ENCODE measurements at places on chromosomes 7 and 10. TPM values are rescaled to one million over a fixed set of nuclear protein-coding genes. Genes with fewer than 3 reads are reported as not detected.

DNA sequence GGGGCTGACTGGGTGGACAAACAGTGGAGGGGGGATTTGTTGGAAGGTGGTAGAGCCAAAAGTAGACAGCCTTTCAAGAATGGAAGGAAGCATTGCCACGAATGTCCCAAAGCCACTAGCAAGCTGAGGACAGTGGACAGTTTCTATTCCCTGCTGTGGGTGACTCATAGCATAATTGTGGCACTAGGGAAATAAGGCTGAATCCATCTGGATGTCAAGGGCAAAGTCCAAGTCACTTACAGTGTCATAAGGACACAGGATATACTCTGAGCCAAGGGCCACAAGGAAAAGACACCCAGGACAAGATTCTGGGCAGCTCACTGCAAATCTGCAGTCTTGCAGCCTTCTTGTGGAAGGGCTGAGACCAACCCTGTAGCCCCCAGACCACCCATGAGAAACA is 79.7 kb downstream of the FRMPD2 start:
- H3K36me3 ChIP-seq = peaks cover 2% of the 10 kb centered on the region
- no peaks in the 10 kb centered on the region for H3K27me3 ChIP-seq
- H3K4me1 ChIP-seq = peaks cover 2% of the 10 kb centered on the region
- no peak overlapping the region for H3K4me3 ChIP-seq
- H3K27ac ChIP-seq = no peak overlapping the region

DNA sequence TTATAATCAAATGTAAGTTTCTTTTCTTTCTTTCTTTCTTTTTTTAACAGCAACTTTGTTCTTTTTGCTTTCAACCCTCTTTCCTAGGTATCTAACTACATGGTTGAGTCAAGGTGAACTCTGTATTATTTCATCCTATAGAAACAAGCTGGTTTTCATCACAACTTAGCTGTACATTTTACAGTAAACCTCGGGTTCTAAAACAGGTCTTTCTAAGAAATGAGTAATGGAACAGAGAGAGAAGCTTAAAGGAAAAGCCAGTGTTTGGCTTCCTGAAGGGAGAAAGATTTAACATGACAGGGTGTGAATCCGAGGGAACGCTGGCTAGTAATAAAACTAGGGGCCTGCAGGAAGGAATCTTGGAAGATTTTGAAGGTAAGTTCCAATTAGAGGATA is 143.4 kb upstream of the ITGB1 start:
- peaks cover 3% of the 10 kb centered on the region for H3K27me3 ChIP-seq
- no peak for DNase-seq
- H3K27ac ChIP-seq = peak overlapping the region; percentile 78
- H3K36me3 ChIP-seq = peaks cover 6% of the 10 kb centered on the region
- H3K4me1 ChIP-seq = peaks cover 39% of the 10 kb centered on the region

GRCh38 chr10:79143879-79144278 is 75.1 kb downstream of the ZMIZ1 start:
- H3K27me3 ChIP-seq = no peaks in the 10 kb centered on the region
- H3K36me3 ChIP-seq = no peaks in the 10 kb centered on the region
- H3K4me1 ChIP-seq = peaks cover 37% of the 10 kb centered on the region
- no peak for DNase-seq
- no peak overlapping the region for H3K27ac ChIP-seq
- H3K4me3 ChIP-seq = no peak overlapping the region

GRCh38 chr10:131418681-131419080 is 107.2 kb upstream of the TCERG1L start:
- no peaks in the 10 kb centered on the region for H3K36me3 ChIP-seq
- H3K27me3 ChIP-seq = no peaks in the 10 kb centered on the region
- DNase-seq = no peak
- no peak overlapping the region for H3K27ac ChIP-seq
- no peak overlapping the region for H3K4me3 ChIP-seq

GRCh38 chr10:132110111-132110521 is 44.4 kb downstream of the JAKMIP3 start:
- no peak for DNase-seq
- H3K27ac ChIP-seq = no peak overlapping the region
- H3K27me3 ChIP-seq = no peaks in the 10 kb centered on the region
- no peak overlapping the region for H3K4me3 ChIP-seq
- no peaks in the 10 kb centered on the region for H3K4me1 ChIP-seq

GRCh38 chr7:19851504-19851903 is 78.1 kb upstream of the TMEM196 start:
- no peaks in the 10 kb centered on the region for H3K4me1 ChIP-seq
- H3K27ac ChIP-seq = no peak overlapping the region
- DNase-seq = no peak
- no peaks in the 10 kb centered on the region for H3K36me3 ChIP-seq
- no peaks in the 10 kb centered on the region for H3K27me3 ChIP-seq
- no peak overlapping the region for H3K4me3 ChIP-seq

- no peak overlapping the region for H3K4me3 ChIP-seq
- H3K27ac ChIP-seq = no peak overlapping the region
- peaks cover 5% of the 10 kb centered on the region for H3K4me1 ChIP-seq
- no peak for DNase-seq
- H3K36me3 ChIP-seq = no peaks in the 10 kb centered on the region
Observed at GRCh38 chr7:28081016-28081415, 99.6 kb downstream of the JAZF1 start.

DNA sequence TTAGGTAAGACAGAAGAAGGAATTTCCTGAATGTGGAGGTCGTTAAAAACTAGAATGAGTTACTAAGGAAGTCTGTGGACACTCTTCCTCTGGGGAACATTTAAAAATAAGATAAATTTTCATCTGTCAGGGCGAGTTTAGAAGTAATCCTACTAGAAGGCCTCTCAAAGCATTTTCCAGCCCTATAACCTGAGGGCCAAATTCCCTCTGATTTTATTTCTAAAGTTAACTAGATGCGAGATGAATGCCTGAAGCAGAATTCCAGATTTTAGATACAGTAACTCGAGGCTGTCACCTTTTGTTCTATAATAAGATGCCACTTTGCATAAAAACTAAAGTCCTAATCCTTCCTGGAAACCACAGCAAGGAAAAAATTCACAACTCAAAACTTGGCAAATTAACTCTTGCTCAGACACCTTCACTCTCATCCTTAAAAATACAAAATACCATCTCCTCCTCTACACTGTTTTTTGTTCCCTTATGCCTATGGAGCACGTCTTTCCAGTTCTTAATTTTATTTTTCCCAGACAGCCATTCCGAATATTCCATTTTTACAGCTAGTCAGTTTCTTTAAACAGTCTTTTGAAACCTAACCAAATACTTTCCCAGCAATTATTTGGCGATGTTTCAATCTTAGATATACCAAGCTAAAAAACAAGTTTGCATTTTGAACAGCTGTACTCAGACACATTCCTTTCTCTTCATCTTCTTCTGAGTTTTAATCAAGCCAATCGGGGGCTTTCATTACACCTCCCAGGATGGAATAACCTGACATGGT is 420.7 kb upstream of the NFE2L3 start:
- H3K4me1 ChIP-seq = no peaks in the 10 kb centered on the region
- no peak overlapping the region for H3K4me3 ChIP-seq

GRCh38 chr7:104894726-104895521 is 119.1 kb upstream of the KMT2E start:
- no peak overlapping the region for H3K4me3 ChIP-seq
- no peak for DNase-seq
- H3K27me3 ChIP-seq = peaks cover 3% of the 10 kb centered on the region
- peaks cover 6% of the 10 kb centered on the region for H3K4me1 ChIP-seq
- H3K27ac ChIP-seq = no peak overlapping the region

DNA sequence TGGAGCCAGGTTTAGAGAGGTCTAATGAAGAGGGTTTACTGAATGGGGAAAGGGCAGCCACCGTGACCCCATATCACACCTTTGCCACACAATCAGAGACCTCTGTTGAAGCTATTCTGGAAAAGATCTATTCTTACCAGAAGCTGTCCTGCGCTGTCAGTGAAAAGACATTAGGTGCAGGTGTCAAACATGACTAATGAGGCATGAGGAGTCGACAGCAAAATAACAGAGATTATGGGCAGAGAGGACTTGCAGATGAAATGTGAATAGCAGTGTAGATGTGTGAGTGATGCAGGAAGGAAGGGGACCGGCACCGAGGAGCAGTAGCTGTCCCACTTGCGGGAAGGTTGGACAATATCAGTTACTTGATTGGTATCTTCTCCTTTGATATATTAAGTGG is 627.7 kb upstream of the GALNT17 start:
- no peak overlapping the region for H3K27ac ChIP-seq
- no peaks in the 10 kb centered on the region for H3K27me3 ChIP-seq
- H3K4me1 ChIP-seq = no peaks in the 10 kb centered on the region
- no peak for DNase-seq

- peaks cover 9% of the 10 kb centered on the region for H3K36me3 ChIP-seq
- no peaks in the 10 kb centered on the region for H3K27me3 ChIP-seq
- H3K4me1 ChIP-seq = no peaks in the 10 kb centered on the region
- no peak for DNase-seq
- H3K27ac ChIP-seq = no peak overlapping the region
Observed at GRCh38 chr7:102065226-102065625, 221.4 kb upstream of the SH2B2 start.

The CFAP46 gene
- total RNA-seq = 0.21 TPM

The TFEC gene
- not detected for total RNA-seq

The RTKN2 gene
- 4.8 TPM for total RNA-seq

The CYP17A1 gene
- not detected for total RNA-seq

The CALD1 gene
- total RNA-seq = 8.7 TPM

The TMEM229A gene
- not detected for total RNA-seq

The CLEC2L gene
- not detected for total RNA-seq
